ENCODE measurements at places on chromosomes 11 and 22.

GRCh38 chr11:35610631-35611030 lies 7.6 kb upstream of the FJX1 start:
- no peak for DNase-seq

DNA sequence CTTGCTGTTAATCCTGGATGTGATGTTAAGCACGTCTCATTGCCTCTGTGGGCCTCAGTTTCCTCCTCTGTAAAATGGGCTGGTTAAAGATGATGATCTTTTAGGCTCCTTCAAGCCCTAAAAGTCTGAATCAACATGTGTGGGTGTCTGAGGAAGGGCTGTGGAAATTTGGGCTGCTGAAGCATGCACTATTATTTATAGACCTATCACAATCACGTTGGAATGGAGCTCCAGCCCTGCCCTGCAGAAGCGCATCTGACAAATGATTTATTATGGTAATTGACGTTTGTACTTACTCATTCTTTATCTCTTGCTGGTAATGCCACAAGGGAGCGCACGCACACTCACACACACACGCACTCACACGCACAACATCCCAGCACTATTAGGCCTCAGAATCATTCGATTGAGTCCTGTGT lies 20.4 kb downstream of the P2RX3 start:
- no peak for DNase-seq

DNA sequence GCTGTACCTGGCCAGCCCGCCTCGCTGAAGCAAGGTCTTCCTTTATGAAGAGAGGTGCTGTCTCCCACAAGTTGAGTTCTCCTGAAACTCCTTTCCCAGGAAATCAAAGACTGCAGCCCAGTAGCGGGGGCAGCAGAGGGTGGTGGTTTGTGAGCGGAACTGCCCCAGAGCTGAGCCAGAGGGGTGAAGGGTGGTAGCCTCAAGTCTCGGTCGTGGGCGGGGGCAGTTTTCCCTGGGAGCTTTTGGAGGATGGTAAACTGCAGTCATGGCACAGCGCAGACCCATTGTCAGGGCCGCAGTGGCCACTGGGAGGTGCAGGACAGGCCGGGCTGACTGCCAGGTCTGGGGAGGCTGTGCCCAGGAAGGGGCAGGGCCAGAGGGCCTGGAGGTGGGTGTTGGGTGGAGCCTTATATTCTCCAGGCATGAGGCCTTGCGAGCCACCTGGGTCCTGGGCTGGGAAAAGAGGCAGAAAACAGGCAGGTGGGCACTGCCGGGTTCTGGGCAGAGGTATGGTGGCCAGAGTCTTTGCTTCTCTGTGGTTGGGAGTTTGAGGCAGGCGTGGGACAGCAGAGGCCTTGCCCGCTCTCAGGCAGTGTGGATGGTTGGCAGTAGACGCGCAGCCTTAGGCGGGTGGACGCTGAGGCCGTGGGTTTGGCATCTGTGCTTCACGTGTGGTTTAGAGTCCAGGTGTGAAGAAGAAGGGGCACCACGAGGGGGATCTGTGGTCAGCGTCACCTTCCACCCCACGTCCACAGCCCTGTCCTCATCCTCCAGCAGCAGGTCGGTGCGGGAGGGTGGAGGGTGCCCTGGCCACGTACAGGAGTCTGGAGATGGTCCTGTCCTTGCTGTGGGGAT lies 1176.4 kb downstream of the BRD1 start:
- DNase-seq, result no peak

- DNase-seq, result no peak
These were observed 106.5 kb downstream of the TMEM135 start for GRCh38 chr11:87144252-87144651.

DNA sequence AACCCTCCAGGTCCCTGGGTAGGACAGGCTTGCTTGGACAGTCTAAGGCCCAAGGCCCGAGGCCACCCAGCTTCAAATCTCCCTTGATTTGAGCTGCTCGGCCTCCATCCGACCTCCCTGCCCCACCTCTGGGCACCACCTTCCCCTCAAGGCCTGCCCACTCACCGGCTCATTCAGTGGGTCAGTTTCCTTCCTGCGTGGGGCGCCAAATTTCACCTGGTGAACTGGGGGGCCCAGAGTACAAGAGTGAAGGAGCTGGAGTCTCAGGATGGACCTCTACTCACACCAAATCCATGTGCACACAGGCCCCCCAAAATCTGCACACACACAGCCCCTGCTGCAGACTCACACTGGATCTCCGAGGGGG lies 3.8 kb downstream of the MAP4K2 start:
- no peak for DNase-seq

DNA sequence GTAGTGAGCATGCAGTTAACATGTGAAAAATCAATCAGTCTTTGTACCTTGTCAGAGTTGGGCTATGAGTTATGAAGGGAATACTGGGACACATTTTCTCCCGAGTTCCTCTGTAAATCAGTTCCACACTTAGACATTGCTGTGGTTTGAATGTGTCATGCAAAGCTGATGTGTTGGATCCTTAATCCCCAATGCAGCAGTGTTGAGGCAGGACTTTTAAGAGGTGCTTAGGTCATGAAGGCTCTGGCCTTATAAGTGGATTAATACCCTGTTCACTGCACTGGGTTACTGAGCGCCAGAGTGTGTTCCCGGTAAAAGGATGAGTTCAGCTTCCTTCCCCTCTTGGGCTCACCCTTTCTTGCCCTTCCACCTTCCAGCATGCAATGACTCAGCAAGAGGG lies 742.1 kb upstream of the TENM4 start:
- peak; percentile 5 for DNase-seq

- peak; percentile 61 for DNase-seq
These were observed 475 bp downstream of the PITPNB start for GRCh38 chr22:27918341-27919221.

Measured in fibroblast of lung (primary cell).